NCI-H2171 (cell line): ENCODE measurements at places on chromosomes 2 and 18.

DNA sequence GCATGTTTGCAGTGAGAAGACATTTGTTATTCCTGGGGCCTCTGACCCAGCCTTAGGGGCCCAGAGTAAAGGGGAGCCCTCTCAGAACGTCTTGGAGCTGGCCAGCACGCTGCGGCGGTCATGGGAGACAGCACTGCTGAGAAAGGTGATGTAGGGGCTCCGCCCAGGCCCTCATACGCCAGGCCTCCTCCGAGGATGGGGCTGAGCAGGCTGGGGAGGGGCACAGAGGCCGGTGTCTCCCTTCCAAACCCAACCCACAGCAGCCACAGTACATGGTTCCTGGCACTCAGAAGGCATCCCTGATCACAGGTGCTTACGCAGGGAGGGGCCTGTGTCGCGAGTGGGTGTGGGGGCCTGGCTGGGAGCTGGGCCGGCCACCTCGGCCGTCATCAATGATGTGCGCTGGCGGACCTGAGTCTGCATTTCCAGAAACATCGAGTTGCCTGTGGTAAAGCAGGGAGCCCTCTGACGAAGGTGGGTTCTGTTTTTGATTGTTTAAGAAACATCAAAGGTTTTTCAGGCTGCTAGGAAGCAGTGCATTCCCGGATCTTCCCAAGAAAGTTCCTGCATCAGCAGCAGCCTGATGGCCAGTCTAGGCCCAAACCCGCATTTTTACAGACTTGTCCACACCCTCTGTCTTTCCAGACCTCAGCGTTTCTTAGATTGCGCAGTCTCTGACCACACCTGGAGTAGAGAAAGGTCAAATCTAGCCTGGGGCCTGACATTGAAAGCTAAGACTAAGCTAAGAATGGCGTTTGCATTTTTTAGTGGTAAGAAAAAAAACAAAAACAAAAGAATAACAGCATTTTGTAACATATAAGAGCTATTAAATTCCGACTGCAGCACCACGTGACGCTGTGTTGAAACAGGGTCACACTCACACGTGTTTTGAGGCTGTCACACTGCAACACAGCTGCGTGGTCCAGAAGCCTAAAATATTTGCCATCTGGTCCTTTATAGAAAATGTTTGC is 51.2 kb upstream of the PXDN start:
- DNase-seq: no peak

- DNase-seq: no peak
Measured at GRCh38 chr2:239229545-239230279, 171.1 kb downstream of the HDAC4 start.

- no peak for DNase-seq
Measured at GRCh38 chr2:196088203-196088602, 19.6 kb upstream of the DNAH7 start.

GRCh38 chr2:236393581-236393980 is 129.4 kb upstream of the ASB18 start:
- no peak for DNase-seq

DNA sequence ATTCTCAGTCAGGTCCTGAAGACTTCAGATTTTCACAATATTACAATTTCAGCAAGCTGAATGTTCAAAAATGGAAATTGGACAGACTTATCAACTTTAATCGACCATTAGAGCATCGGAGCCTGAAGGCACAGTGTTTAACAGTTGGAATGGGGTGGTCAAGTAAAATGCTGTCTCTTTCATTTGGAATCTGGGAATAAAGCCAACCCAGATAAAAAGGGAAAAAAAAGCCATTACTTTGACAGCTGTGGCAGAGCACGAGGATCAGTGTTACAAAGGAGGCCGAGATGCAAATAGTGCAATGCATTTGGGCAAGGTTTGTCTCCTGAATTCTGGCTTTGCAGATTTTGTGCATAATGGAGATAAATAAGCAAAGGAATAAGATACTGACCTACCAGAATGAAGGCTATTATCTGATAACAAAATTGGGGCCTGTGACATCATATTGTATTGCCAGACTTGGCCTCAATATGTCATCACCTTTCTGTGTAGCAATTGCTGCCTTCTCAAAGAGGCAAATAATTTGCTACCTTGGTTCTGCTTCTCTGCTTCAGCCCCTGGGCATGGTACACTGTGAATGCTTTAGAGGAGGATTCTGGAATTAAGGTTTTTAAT is 277.5 kb upstream of the KLHL29 start:
- DNase-seq: peak; percentile 22

DNA sequence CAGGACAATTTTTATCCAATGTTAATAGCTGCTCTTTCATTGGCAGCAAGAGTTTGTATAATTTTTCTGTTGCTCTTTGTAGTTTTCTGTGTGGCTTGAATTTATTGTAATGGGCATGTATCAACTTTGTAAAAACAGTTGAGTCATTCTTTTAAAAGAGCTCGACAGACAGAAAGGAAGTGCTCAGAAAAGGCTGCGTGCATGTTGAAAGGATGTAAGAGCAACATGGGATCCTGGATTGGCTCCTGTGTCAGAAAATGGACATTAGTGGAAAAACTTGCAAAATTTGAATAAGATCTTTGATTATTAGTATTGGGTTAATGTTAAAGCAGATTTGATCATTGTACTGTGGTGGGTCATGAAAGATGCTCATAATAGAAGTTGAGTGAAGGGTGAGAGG is 93.3 kb upstream of the CDC42EP3 start:
- DNase-seq: no peak

GRCh38 chr2:40016151-40016885 is 237.3 kb upstream of the THUMPD2 start:
- no peak for DNase-seq

- DNase-seq: peak; percentile 13
Measured at GRCh38 chr2:66733364-66733999, 298.6 kb downstream of the MEIS1 start.

- no peak for DNase-seq
Measured at GRCh38 chr18:24220318-24220688, 81.4 kb downstream of the CABYR start.
